Stimulated activated CD4-positive, alpha-beta T cell treated with anti-CD3 and anti-CD28 coated beads, Interleukin-4, amount 100 ng/mL, for 24 hours (primary cell): ENCODE measurements at places on chromosomes 3 and 15.

- DNase-seq = no peak
Measured at GRCh38 chr15:65044724-65045481, at the start of gene SLC51B. TSS of gene SLC51B (plus strand) at chr15:65045387. CDS start at chr15:65050005, 4,618 bp downstream.

DNA sequence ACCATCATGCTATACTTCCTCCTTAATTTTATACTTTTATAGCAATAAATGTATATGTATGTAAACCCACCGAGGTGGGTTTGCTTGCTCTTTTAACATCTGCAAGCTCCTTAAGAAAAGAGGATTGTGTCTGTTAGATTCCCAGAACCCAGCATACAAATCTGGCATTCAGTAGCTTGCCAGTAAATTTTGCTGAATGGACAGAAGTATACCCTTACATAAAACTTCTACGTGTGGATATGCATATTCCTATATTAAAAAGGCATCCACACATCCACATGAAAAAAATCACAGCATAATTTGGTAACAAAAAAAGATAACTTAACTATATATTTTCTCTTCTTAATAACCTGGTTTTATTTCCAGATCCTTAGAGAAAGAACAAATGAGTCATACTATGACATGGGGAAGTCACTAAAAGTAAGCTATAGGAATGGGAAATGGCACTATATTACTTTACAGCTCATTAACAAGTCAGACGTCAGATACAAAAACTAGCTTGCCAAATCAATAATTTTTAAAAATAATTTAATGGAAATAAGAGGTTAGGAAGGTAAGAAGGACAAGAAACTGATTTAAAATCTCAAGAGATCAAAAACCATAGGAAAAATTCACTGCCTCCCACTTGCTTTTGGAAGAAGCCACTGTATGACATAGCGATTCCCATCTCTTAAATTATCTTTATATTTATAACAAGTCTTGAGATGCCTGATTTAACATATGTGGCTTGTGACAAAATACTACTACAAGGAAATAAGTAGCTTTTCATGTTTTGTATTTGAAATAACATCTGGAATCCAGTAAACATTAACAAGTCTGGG lies 68.7 kb downstream of the SUMF1 start:
- no peak for DNase-seq

GRCh38 chr15:71752604-71753289 lies 57.6 kb upstream of the NR2E3 start:
- no peak for DNase-seq

GRCh38 chr15:94198633-94199032 lies 32.7 kb upstream of the MCTP2 start:
- no peak for DNase-seq

GRCh38 chr15:43241100-43241499 lies 20.3 kb upstream of the EPB42 start:
- DNase-seq = no peak

GRCh38 chr3:37228749-37229148 lies 54.4 kb upstream of the LRRFIP2 start:
- DNase-seq = no peak

- peak; percentile 29 for DNase-seq
Measured at GRCh38 chr3:101940521-101941317, 91.4 kb downstream of the NFKBIZ start.

- DNase-seq = no peak
Measured at GRCh38 chr15:37995461-37996347, 61.3 kb downstream of the TMCO5A start.

DNA sequence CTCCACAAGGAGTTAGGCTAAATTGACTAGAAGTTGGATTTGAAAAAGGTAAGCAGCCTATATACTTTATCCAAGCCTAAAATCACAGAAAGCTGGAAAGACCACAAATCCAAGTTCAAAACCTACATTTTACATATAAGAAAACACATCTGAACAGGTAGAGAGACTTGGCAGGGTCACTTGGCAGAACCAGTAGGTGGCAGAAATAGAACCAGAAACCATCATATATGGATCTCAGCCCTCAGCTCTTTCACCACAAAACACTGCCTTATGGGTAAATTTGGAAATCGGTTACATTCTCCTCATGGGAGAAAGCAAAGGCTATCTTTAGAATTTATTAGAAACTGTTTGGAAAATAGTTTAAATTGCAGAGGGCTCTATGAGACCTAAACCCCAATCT lies 44.2 kb downstream of the MKRN2 start:
- no peak for DNase-seq

- DNase-seq = peak; percentile 41
Measured at GRCh38 chr15:60704129-60704528, 225.2 kb upstream of the ICE2 start.

DNA sequence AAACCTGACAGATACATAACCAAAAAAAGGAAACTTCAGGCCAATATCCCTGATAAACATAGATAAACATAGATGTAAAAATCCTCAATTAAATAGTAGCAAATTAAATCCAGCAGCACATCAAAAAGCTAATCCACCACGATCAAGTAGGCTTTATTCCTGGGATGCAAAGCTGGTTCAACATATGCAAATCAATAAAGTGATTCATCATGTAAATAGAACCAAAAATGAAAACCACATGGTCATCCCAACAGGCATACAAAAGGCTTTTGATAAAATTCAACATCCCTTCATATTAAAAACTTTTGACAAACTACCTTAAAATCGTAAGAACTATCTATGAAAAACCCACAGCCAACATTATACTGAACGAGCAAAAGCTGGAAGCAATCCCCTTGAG lies 882.2 kb downstream of the NTRK3 start:
- no peak for DNase-seq

DNA sequence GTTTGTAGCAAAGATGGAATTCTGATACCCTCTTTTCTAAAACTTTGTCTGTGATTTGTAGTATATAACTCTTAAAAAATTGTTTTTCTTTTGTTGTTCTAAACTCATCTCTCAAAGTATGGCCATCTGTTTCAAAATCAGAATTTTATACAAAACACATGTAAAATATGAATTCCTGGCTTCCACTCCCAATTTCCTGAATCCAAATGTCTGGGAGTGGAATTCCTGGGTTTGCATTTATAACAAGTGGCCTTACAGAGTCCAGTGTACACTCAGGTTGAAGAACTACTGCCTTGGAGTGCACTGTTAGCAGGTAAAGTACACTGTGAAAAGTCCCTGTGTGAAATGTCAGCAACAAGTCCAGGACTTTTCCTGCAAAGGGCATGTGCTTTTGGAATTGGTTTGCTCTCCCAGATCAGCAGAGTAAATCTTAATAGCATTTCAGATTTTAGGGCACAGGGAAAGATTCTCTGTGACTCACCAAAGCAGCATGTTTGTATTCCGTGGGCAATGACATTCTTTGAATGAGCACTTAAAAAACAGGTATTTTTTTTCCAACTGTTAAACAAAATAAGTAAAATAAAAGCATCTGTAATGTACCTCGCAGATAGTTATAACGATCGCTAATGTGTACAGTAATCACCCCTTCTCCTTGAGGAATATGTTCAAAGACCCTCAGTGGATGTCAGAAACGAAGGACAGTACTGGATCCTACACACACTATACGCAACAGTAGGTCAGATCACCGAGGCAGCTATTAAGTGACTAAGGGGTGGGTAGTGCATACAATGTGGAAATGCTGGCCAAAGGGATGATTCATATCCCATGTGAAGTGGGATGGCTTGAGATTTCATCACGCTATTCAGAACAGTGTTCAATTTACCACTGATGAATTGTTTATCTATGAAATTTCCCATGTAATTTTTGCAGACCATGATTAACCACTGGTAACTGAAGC lies 2.0 kb upstream of the CLDN16 start:
- DNase-seq = no peak

DNA sequence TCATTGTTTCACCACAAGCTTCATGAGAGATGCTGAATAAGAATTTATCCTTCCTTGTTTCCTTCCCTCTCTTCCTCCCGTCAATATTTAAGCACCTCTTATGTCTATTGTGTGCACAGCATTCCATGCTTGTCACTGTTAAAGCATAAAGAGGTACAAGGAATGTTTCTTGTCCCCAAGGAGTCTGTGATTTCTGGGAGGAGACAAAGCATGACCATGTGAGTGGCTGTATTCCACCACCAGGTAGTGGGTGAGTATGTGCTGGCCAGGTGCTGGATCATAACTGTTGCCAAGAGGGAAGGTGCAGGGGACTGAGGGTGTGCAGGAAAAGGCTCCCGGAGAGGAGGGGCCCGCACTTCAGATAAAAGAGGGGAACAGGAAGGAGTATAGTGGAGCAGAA lies 62.9 kb upstream of the GSK3B start:
- no peak for DNase-seq

GRCh38 chr15:100017140-100017539 lies 283.9 kb upstream of the LYSMD4 start:
- DNase-seq = no peak

DNA sequence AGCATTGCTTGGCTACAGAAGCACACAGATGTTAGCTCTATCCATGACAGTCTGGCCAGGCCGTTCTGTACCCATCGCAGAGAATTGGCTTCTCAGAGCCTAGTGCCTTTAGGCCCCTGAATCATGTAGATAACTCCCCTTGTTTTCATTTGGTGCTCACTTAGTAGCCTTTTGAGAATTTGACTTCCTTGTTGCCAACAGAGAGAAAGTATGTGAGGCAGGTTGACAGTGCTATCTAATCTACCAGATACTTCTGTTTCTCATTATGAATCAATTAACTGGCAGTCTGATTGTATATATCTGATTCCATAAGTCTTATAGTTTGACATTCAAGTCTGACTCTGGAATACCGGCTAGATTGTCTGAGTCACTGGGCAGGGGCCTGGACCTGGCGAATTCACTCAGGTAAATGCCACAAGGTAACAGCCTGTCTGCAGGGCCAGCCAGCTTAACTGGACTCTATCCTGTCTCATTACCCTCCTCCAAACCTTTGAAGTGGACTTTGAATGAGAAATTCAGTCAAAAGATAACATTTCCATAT lies 160.2 kb downstream of the GHSR start:
- no peak for DNase-seq

DNA sequence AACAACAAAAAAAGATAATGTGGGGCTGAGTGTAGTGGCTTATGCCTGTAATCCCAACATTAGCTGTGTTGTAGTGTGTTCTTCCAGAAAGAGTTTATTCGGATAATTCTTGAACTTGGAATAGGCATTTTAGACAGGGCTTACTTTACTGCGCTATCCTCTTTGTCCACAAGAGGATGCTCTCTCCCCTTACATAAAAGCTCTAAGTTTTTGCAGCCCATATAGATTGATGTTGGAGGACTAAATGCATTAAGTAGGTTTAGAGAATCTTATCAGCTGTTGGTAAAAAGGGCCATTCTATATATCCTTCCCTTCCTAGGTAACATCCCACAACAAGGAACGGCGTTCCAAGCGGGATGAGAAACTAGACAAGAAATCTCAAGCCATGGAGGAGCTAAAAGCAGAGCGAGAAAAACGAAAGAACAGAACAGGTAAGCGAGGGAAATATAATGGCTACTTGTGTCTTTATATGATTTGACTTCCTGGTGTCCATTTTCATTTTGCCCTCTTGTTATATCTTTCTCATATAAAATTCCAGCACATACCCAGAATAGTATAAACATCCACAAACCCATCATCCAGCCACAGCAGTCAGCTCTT lies 27.8 kb upstream of the ITPKA start:
- peak; percentile 42 for DNase-seq

DNA sequence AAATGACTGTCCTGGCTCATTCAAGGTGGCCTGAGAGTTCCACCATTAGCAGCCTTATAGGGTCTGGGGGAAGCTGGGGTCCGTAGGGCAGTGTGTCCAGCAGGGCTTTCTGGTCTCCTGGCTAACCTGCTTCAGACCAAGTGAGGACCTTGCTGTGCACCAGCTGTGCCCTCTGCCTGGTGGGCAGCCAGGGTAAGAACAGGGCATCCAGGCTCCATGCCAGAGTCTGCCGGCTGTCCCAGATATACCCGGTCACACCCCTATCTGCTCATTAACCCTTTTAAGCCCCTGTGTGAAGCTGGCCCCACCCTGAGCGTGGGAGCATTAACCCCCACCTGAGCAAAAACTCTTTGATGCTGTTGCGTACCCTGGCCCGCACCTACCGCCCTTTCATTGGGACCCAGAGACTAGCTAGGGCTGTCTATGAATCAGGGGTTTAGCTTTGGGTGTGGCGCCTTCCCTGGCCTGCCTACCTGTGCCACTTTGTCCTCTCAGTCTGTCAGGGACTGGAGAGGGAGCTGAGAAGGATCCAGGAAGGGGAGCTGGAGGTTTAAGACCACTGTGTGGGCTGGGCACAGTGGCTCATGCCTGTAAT lies 17.6 kb downstream of the SEMA3F start:
- no peak for DNase-seq

DNA sequence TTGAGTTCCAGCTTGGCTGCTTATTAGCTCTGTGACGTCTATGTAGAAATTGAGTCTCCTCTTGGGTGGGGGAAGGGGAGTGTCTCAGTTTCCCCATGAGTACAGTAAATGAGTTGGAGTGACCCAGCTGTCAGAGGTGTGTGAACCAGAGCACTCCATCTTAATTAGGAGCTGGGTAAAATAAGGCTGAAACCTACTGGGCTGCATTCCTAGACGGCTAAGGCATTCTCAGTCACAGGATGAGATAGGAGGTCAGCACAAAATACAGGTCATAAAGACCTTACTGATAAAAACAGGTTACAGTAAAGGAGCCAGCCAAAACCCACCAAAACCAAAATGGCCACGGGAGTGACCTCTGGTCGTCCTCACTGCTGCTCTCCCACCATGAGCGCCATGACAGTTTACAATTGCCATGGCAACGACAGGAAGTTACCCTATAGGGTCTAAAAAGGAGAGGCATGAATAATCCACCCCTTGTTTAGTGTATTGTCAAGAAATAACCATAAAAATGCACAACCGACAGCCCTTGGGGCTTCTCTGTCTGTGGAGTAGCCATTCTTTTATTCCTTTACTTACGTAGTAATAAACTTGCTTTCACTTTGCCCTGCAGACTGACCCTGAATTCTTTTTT lies 222.4 kb downstream of the CACNA2D3 start:
- DNase-seq = no peak

DNA sequence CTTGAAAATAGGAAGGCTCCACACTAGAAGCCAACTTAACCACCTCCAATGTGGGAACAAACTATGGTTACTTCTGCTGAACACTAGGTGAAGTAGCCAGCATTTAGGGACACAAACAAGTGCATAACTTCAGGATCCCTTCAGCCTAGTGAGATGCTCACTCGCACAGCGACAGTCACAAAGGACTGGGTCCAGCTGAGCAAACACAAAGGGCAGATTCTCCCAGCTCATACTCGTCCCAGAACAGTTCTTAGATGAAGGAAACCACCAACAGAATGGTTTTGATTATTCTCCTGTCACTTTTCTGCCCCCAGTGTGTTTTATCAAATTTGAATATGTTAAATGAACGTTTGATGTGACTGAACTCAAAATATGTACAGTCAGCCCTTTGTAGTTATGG lies 201.6 kb downstream of the KCNAB1 start:
- no peak for DNase-seq

DNA sequence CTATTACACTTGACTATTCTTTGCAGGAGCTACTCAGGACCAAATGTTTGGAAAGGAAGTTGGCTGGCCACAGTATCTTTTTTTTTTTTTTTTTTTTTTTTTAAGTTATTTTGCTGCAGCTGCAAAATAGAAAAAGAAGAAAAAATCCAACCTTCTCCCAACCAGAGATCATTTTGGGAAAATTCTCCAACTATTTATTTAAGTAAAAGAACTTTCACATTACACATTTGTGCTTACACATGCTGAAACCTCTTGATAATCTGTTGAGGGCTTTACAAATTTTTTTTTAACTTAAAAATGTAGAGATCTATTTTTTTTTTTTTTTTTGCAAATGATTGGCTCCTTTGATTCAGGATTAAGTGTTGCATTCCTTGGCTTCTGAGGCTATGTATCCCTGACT lies 148.0 kb downstream of the POLR2M start:
- no peak for DNase-seq
